ENCODE measurements at places on chromosomes 12 and 14.
A peak's percentile ranks its signal among the peaks of the same experiment; 100 is the strongest.

GRCh38 chr14:102187568-102188001 is 47.9 kb downstream of the WDR20 start:
- no peak for DNase-seq

- no peak for DNase-seq
Measured at GRCh38 chr12:96985515-96986362, 78.7 kb downstream of the NEDD1 start.

DNA sequence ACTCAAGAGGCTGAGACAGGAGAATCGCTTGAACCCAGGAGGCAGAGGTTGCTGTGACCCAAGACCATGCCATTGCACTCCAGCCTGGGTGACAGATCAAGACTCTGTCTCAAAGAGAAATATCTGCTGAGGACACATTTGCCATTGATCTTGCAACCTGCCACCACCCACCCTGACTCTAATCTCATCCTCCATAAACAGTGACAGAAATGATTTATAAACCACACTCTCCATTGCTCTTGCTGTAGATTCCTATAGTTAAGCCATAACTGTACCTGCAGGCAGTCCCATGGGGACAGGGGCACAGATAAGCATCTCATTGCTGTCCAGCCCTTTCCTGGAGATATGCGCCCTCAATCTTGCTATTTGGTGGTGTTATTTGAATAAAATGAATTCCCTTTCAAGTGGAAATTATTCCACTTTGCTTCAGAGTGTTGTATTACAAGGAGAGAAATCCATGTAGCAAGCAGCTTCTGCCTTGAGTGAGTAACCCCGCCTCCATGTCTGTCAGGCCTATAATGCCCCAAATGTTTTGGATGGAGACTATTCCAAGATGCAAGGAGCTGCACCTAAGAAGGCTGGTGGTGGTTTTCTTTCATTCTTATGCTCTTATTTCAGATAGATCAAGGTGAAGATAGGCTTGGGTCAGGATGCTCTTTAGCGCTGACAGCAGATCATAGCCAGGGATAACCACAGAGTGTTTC is 3.0 kb upstream of the ZDHHC22 start:
- no peak for DNase-seq

GRCh38 chr12:133058203-133059113 is 21.1 kb downstream of the ZNF84 start:
- no peak for DNase-seq

- DNase-seq = no peak
Measured at GRCh38 chr12:6295094-6295811, 15.2 kb upstream of the PLEKHG6 start.

DNA sequence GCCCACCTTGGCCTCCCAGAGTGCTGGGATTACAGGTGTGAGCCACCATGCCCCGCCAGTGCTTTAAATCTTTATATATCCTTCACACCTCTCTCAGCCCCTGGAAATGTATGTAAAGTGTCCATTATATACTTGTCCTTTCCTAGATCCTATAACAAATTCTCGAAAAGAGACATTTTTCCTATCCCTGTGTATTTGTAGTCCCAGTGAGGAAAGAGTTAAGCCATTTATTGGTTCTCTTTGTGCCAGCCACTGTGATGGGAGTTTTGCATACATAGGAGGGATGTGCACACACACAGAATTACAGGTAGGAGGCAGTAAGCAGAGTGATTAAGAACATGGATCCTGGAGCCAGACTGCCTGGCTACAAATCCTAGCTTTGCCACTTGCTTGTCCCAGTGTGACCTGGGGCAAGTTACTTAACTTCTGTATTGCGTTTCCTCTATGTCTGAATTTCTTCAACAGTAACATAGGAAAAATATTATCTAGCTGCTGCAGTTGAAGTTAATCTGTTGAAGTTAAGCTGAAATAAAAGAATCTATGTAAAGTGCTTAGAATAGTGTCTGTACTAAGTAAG is 2.1 kb upstream of the RABGGTA start:
- no peak for DNase-seq

GRCh38 chr12:120628919-120629318 is 11.5 kb upstream of the CABP1 start:
- DNase-seq = no peak

- DNase-seq = no peak
Measured at GRCh38 chr14:90757452-90757851, 58.8 kb downstream of the TTC7B start.

- peak; percentile 86 for DNase-seq
Measured at GRCh38 chr14:25049568-25050268, at the start of gene STXBP6. Gene STXBP6 (minus strand): TSS chr14:25050147. CDS start chr14:24974818, 75,329 bp downstream.

GRCh38 chr14:95668235-95668772 is 17.9 kb upstream of the TCL1B start:
- DNase-seq = no peak

DNA sequence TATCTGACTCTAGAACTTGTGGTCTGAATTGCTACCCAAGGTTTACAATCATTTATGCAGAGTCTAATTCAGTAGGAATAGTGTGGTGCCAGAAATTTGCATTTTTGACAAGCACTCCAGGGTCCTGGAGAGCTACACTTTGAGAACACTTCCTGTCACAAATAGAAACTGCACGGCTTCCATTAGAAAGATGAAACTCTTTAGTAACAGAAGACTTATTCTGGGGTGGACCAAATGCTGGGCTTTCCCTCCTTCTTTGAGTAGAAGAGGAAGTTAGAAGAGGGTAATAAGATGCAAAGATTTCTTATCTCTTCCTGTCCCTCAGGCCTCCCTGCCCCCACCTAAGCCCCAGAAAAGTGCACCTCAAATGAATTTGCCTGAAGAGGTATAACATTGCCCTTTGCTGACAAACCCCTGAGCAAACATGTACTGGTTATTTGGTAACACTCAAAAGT is 28.4 kb downstream of the DGLUCY start:
- DNase-seq = no peak

DNA sequence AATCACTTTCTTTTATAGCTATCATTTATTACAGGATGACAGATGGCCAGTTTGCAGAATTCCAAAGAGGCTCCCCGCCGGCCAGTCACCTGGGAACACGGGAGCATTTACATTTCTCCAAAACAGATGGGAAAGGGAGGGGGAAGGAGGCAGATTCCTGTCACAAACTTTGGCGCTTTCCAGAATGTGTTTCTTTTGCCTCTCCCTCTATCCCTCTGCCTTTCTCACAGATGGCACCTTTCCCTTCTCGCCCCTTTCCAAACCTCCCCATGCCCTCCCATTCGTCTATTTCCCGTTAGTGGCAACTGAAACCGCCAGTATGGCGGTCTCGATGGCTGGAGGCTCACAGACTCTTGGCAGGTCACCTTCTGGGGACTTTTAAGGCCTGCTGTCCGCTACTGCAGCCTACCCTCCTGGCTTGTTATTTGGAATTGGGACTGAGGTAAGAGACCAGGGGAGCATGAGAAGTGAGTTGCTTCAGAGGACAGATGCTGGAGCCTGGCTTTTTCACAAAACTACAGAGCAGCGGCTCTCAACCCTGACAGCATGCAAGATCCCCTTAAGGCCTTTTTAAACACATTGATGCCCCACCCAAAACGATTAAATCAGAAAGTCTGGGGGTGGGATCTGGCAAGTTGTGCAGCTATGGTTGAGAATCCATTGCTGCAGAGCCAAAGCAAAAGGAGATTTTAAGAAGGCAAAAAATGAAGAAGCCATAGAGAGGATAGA is 161.5 kb upstream of the VASH1 start:
- no peak for DNase-seq

DNA sequence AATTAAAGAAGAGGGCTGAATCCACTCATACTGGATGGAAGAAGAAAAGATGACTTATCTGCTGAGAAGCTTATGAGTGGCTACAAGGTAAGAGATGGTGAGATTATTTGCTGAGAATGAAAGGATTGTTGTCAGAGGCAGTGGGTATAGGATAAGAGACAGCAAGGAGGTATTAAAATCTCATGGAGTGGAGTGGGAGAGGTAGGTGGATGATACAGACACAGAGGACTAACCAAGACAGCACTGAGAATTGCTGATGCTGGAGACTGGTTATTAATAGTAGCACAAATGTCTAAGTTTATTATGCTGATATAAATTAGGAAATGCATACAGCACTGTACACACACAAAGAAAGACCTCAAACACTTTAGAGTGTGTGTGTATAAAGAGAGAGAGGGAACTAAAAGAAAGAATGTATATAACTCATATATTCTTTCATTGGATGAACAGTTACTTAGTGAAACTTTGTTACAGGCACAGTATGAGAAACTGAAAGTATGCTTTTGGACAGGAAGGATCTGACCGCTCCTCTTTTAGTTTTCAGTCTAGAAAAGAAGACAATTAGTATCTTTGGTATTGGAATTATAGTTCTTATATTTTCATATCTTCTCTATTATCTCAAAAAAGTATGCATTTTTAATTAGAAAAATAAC is 543.1 kb downstream of the LRFN5 start:
- no peak for DNase-seq

DNA sequence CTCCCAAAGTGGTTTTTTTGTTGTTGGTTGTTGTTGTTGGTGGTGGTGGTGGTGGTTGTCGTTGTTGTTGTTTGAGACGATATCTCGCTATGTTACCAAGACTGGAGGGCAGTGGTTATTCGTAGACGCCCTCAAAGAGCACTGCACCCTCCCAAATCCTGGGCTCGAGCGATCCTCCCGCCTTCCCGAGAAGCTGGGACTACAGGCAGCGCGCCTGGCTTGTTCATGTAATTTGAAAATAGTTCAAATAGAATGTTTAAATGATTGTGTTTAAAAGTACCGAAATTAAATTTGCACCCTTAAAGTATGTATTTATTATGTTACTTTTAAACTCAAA is 439 bp upstream of the ANAPC5 start:
- DNase-seq = no peak

- no peak for DNase-seq
Measured at GRCh38 chr14:100246809-100247428, 8.0 kb downstream of the YY1 start.

GRCh38 chr12:102215992-102216691 is 18.5 kb upstream of the PMCH start:
- DNase-seq = no peak

DNA sequence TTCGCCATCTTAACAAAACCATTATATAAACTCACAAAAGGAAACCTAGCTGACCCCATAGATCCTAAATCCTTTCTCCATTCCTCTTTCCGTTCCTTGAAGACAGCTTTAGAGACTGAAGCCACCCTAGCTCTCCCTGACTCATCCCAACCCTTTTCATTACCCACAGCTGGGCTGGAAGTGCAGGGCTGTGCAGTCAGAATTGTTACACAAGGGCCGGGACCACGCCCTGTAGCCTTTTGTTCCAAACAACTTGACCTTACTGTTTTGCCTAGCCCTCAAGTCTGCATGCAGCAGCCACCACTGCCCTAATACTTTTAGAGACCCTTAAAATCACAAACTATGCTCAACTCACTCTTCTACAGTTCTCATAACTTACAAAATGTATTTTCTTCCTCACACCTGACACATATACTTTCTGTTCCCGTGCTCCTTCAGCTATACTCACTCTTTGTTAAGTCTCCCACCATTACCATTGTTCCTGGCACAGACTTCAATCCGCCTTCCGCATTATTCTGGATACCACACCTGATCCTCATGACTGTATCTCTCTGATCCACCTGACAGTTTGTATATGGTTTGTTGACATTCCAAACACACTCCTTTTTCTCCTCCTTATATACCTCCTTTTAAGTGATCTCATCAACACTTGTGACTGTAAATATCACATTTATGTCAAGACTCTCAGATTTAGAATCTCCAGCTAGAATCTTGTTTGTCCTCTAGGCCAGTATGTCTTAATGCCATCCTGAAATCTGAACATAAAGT is 208.7 kb downstream of the KITLG start:
- no peak for DNase-seq

- no peak for DNase-seq
Measured at GRCh38 chr12:6067152-6067916, 57.1 kb downstream of the VWF start.

- no peak for DNase-seq
Measured at GRCh38 chr14:46769292-46769691, 117.7 kb upstream of the RPL10L start.

GRCh38 chr12:26116829-26117715 is 7.8 kb downstream of the BHLHE41 start:
- DNase-seq = no peak

DNA sequence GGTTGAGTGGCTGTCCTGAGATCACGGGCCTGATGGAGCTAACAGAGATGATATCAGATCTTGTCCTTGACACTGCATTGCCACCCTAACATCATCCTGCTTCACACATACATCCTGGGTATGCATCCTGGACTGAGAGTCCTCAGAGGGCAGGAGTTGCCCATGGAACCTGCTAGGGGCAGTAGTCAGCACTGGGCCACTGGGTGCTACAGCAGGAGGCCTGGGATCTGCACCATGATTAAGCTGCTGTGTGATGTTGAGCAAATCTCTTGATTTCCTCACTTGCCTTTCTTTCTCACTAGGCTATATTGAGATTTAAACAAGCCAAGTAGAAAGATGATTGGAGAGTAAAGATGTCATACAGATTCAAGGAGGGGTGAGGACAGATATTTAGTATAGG is 22.1 kb upstream of the EIF4B start:
- no peak for DNase-seq

DNA sequence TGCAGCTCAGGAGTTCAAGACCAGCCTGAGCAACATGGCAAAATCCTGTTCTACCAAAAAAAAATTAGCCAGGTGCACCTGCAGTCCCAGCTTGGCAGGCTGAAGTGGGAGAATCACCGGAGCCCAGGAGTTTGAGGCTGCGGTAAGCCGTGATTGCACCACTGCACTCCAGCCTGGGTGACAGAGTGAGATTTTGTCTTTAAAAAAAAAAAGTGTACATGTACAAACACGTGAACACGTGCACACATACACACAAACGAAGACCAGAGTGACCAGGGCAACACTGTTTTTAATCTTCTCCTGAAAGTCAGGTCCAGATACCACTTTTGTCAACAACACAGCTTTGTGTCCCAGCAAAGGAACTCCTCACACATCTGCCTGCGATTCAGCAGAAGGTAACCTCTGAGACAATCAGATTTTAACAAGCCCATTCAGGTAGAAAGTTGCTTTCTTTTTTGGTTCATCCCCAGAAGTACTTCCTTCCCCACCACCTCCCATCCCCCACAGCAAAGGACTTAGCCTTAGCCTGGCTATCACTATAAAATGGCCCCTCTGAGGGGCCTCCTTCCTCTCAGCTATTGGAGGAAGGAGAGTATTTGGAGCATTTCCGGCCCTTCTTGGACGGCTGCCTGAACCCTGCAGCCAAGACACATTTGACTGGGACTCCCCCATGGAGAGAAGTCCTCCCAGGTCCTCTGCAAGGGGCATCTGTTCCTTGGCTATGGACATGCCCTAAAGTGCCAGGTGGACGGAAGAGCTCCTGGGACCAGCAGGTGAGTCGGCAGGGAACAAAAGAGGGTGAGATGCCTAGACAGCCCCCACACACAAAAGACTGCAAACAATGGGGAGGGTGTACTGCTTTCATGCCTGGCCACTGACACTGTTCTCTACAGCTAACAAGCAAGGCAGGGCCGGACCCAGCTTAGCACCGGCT is 9.8 kb downstream of the CTDSP2 start:
- DNase-seq = no peak

GRCh38 chr12:128445415-128446127 is 178.6 kb downstream of the TMEM132C start:
- no peak for DNase-seq

- peak; percentile 94 for DNase-seq
Measured at GRCh38 chr12:109727039-109727723, 13.6 kb downstream of the FAM222A start.

- no peak for DNase-seq
Measured at GRCh38 chr12:18207266-18207665, 54.1 kb upstream of the PIK3C2G start.
